Hepatic stellate cell (primary cell): ENCODE measurements at places on chromosomes 11 and 22.
A peak's percentile ranks its signal among the peaks of the same experiment; 100 is the strongest.

- DNase-seq = peak; percentile 21
These were observed 34.3 kb upstream of the PRODH start for GRCh38 chr22:18970176-18970947.

DNA sequence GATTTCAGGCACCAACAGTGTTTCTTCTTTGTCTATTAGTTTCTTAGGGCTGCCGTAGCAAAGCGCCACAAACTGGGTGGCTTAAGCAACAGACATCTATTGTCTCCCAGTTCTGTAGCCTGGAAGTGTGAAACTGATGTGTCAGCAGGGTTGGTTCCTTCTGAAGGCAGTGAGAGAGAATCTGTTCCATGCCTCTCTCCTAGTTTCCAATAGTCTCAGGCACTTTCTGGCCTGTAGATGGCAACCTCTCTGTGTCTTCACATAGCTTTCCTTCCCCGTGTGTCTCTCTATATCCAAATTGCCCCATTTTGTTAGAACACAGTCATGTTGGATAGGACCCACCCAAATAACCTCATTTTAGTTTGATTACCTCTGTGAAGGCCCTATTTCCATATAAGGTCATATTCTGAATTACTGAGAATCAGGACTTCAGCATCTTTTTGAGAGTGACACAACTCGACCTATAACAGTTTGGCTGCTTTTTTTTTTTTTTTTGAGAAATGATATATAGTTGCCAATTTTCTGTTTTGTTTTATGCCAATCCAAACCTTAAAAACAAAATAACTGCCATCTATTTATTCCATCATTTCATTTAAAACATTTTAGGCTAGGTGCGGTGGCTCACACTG, 108.2 kb downstream of the SLC36A4 start:
- DNase-seq = no peak

DNA sequence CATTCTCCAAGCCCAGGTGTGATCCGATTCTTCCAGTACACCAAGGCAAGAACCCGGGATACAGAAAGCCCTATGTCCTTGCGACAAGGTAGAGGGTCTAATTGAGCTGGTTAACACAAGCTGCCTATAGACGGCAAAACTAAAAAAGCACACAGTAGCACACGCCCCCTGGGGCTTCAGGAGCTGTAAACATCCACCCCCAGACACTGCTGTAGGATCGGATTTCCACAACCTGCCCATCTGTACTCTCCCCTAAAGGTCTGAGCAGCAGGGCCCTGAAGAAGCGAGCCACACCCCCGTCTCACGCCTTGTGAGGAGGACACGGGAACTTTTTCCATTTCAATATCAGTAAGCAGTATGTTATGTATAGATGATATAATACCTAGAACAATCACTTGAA, 624.7 kb downstream of the BUD13 start:
- DNase-seq = no peak

DNA sequence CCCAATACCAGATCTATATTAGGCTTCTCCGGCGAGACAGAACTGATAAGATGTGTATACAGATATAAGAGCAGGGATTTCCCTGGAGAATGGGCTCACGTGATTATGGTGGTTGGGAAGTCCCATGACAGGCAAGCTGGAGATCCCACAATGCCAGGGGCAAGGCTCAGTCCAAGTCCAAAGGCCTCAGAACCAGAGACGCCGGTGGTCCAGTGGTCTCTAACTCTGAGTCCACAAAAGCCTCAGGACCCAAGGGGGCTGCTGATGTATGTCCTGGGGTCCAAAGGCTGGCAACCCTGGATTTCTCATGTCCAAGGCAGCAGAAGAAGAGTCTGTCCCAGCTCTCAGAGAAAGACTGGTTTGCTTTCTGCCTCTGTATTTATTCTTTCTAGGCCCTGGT, 15.8 kb upstream of the OSBPL5 start:
- DNase-seq = no peak

- no peak for DNase-seq
These were observed 4.6 kb upstream of the CERK start for GRCh38 chr22:46742576-46743221.

DNA sequence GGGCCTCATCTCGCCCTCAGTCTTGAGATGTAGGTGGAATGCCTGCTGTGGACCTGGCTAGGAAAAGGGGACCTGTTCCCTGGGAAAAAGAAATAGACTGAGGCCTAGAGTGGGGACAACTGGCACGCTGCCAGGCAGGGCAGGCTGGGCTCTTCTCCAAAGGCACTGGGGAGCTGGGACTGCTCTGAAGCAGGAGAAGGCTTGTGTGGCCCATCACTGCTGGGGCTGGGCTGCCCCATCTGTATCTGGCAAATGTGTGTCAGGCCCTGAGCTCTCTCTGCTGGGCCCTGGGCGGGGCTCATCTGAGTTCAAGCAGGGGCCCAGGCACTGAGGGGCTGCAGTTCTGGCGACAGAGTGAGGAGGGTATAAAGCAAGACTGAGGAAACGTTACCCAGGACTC, 32.9 kb downstream of the ARVCF start:
- DNase-seq = no peak

- DNase-seq = peak; percentile 35
These were observed 421 bp downstream of the SLC15A3 start for GRCh38 chr11:60951606-60951903.

GRCh38 chr11:69298267-69299022, 4.5 kb downstream of the MYEOV start:
- peak; percentile 81 for DNase-seq

- DNase-seq = no peak
These were observed 52.8 kb upstream of the GRK3 start for GRCh38 chr22:25511725-25512124.

DNA sequence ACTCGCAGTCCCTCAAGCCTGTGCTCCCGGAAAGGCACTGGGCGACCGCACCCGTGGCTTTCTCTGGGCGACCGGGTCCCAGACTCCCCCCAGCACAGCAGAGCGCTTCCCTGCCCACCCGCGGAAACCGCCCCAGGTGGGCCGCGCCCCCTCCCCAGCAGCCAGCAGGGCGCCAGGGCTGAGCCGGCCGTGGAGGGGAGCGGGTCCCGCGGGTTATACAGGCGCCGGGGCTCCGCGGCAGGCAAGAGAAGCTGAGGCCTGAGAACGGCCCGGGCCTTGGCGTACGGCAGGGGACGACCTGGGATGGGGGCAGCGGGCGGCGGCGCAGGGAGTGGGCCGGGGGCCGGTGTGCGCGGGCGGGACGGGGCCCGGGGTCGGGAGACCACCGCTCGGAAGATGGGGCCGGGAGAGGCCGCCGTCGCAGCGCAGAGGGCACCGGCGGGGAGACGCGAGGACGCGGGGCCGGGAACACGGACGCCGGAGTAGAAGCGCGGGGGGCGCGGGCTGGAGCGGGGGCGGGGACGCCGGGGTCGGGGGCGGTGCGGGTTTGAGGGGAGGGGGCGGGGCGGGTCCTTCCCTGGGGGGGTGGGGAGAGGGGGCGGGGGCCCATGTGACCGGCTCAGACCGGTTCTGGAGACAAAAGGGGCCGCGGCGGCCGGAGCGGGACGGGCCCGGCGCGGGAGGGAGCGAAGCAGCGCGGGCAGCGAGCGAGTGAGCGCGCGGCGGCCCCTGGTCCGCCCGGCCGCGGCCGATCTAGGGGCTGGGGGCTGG, at the start of gene MDK:
Gene MDK (plus strand): TSS at position 622 of the 771 bp plus-strand sequence. CDS start 389 bp downstream, outside the sequence.
- peak; percentile 52 for DNase-seq

GRCh38 chr22:29470159-29470855, 9.7 kb upstream of the NEFH start:
- peak; percentile 77 for DNase-seq

DNA sequence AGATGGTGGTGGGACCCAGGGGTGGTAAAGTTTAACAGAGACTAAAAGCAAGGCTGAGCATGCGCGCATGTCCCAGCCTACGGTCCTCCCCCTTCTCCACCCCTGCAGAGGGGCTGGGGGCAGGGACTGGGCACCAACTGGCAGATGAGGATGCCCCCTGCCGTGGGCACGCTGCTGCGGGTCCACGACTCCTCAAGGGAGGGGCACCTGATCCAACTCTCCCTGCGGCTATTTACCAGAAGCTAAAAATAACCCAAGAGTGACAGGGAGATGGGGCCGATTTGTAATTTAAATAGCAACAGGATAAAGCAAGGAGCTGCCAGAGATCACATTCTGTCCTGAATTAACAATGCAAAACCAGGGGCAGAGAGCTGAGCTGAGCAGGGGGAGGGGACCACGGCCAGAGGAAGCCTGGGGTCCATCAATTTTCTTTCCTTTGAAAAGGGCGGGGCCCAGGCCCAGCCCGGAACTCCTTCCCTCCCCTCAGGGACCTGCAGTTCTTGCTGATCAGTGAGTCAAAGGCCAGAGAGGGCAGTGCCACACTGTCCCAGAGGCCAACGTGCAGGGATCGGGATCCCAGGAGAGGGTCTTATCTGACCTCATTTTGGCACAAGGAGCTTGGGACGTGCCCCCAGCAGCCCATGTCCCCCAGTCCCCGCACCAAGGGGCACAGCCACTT, 8.1 kb upstream of the DGKZ start:
- peak; percentile 58 for DNase-seq

GRCh38 chr22:20114506-20115475, 1.1 kb upstream of the RANBP1 start:
- no peak for DNase-seq

- DNase-seq = no peak
These were observed 66.6 kb downstream of the MED15 start for GRCh38 chr22:20573833-20574615.

- peak; percentile 60 for DNase-seq
These were observed 58.9 kb downstream of the GRAMD4 start for GRCh38 chr22:46678785-46679700.

DNA sequence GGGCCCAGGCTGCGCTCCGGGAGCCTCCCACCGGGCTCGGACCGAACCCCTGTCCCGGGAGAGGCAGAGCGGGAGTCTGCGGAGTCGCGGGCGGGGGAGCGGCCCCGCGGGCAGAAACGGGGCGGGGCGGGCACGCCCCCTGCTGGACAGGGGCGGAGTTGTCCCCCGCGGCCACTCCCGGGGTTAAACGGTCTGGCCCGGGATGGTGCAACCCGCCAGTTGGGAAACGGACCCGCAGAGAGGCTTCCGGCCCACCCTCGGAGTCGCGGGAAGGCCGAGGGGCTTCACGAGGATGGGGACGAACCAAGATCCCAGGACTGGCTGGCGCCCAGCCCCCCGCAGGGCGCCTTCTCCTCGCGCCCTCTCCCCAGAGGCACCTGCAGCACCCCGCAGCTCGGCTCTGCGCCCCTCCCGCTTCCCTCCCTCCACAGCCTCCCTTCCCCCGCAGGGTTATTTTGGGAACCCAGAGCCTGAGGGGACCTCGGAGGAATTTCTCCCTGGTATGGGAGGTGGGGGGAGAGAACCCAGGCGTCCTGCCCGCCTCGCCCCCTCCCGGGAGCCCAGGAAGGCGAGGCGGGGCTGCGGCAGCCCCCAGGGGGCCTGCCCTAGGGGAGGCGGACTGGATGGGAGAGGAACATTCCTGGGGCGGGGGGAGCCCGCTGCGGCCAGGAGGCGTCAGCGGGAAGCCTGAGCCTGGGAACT, 902 bp downstream of the RASGRP2 start:
- peak; percentile 92 for DNase-seq

DNA sequence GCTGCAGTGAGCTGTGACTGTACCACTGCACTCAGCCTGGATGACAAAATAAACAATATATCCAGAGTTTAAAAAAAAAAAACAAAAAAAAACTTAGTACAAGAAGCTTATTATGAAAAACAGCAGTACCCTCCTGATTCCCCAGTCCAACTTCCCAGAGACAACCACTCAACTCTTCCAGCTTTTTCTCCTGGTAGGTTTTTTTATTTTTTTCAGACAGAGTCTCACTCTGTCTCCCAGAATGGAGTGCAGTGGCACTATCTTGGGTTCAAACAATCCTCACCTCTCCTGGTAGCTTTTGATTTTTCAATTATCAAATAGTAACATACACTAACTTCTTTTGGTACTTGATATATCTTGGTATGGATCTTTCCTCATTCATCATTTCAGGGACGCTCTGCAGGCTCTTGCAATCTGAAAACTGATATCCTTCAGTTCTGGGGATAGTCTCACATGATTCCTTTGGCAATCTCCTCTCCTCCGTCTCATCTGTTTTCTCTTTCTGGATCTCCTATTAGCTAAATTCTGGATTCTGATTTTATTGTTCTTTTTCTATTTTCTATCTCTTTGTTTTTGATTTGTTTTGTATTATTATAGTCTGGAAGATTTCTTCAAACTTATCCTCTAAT, 44.9 kb downstream of the ALG9 start:
- no peak for DNase-seq

GRCh38 chr11:46719048-46719542, at the start of gene F2:
F2 (plus strand) TSS chr11:46719213; CDS start chr11:46719236, 23 bp downstream.
- no peak for DNase-seq

GRCh38 chr11:57311109-57311936, 13.4 kb downstream of the TNKS1BP1 start:
- DNase-seq = peak; percentile 99

DNA sequence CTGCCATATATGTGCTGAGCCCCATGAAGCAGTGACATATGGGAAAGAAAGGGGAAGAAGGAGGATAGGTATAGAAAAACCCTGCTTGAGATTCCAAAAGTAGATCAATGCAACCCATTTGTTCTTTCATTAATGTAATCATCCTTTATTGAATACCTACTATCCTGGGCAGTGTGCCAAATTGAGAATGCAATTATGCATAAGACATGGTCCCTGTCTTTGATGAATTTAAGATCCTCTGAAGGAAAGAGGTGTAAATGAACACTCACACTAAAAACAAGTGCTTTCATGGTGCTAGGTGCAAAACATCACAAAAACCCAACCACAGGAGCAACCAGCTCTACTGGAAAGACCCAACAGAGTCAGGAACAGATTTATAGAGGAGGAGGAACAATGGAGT, 29.7 kb downstream of the FLI1 start:
- DNase-seq = no peak

GRCh38 chr11:113106507-113106906, 145.3 kb downstream of the NCAM1 start:
- no peak for DNase-seq

DNA sequence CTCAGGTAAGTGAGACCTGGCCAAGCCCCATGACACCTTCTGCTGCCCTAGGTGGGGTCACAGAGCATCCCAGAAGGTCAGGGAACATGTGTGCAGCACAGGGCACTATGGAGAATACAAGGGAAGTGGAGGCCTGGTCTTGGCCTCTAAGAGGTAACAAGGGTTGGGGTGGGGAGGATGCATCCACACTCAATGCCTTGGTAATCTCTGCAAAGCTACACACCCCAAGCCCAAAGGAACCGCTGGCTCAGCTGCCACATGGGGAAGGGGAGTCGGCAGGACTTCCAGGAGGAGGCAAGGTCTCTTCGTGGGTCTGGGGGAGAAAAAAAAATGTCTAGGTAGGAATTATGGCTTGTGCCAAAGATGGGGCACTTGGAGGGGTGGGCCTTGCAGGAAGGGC, 17.3 kb downstream of the CD5 start:
- DNase-seq = no peak

- no peak for DNase-seq
These were observed 37.4 kb downstream of the SMIM38 start for GRCh38 chr11:69193151-69193550.

DNA sequence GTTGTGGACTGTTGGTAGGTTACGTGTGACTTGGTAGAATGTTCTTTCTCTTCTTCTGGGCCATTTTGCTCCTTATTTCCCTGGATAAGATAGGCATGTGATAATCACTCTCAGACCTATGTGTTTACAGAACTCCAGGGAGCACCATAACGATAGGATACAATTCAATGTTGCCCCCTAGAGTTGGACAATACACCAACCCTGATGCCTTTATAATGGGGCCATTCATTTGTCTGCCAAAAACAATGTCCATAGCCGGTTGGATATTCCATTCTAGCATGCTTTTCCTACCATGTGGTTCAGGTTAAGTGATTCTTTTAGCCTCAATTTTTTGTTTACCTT, 60.5 kb downstream of the APIP start:
- DNase-seq = no peak

- DNase-seq = no peak
These were observed 169.8 kb downstream of the SPON1 start for GRCh38 chr11:14132312-14132711.

GRCh38 chr11:7089328-7090251, 792 bp downstream of the RBMXL2 start:
- DNase-seq = no peak
